T-helper 1 cell treated with Interleukin-12 subunit alpha and Interleukin-12 subunit beta and Interleukin-4 antibody, amounts not matched to agents 30 ng/mL and 1 ng/mL, for 36 hours (primary cell): ENCODE measurements at places on chromosomes 2 and 18. TPM values are rescaled to one million over a fixed set of nuclear protein-coding genes. Genes with fewer than 3 reads are reported as not detected.

Gene UPP2
- total RNA-seq, result 0.07 TPM in 1 of 2 replicates, not detected in the other

Gene SRD5A2
- not detected in 2 replicates for total RNA-seq

Gene CREG2
- total RNA-seq, result 0.24 and 0.25 TPM in 2 replicates

Gene PLGLB2
- total RNA-seq, result 5.7 and 6.3 TPM in 2 replicates

Gene VWC2L
- total RNA-seq, result not detected in 2 replicates

Gene ZNF804A
- not detected in 2 replicates for total RNA-seq

Gene ZNF892
- 3.2 and 3.9 TPM in 2 replicates for total RNA-seq

Gene HAUS1
- 39.5 and 39.8 TPM in 2 replicates for total RNA-seq

Gene LYPD1
- total RNA-seq, result not detected in 2 replicates

Gene CYBRD1
- total RNA-seq, result 0.76 and 0.96 TPM in 2 replicates

Gene DIPK1C
- not detected in 2 replicates for total RNA-seq

Gene CACNB4
- 0.44 and 0.80 TPM in 2 replicates for total RNA-seq

Gene CHMP1B
- total RNA-seq, result 24.9 and 25.2 TPM in 2 replicates

Gene IDH1
- 21.9 and 22.9 TPM in 2 replicates for total RNA-seq

Gene AGXT
- not detected in 2 replicates for total RNA-seq
